ENCODE measurements at places on chromosomes 7 and 10.
A peak's percentile ranks its signal among the peaks of the same experiment; 100 is the strongest.

DNA sequence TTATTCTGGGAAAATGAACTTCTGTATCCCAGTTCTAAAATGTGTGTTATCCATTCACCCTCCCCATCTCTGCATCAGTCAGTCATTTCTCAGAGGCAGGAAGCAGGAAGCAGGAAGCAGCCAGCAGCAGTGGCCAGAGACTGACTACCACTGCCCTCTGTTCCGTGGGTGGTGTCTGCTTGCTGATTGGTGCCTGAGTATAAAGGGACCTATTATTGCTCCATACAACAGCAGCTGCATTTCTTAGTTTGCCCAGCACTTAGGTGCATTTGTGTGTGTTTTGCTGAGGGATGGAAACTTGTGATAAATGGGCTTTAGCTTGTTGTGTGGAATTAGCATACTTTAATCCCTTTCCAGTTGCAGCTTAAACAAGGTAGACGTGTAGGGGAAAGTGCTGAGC, 582.2 kb downstream of the SORCS1 start:
- no peak for DNase-seq

GRCh38 chr10:16656895-16657294, 135.2 kb upstream of the C1QL3 start:
- DNase-seq, result no peak

GRCh38 chr10:127210936-127211466, 14.6 kb upstream of the INSYN2A start:
- DNase-seq, result no peak

DNA sequence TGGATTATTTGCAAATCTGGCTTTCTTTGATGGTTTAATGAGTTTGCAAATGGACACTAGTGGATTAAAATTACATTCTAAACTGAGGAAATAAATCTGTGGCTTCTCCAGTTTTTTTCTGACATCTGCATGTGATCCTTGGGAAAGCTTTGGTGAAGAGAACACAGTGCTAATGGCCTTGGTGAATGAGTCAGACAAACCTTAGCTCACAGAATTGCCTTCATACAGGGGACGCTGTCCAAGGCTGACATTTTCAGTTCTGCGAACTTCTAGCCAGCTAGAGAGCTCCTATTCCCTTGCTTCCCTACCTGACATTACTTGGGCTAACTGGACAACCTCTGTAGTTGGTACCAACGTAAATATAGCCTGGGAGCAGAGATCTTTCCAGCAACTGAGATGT, 21.2 kb downstream of the BMPER start:
- DNase-seq, result no peak

DNA sequence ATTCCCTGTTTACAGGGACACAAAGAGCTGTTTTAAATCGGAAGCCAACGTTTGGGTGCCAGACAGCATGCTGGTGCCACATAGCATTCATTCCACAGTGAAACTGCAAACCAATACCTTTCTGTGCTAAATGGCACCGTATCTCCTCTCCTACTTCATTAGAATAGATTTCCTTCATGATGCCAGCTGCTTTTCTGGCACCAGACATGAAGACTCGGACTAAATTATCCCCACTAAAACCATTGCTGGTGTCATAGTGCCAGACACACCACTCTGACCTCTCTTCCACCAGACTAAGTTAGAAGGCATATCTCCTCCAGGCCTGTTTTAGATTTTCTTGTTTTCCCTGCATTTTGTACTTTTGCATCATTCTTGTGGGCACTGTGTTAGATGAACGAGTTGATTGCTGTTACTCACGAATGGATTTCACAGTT, 155.1 kb downstream of the ETV1 start:
- DNase-seq, result no peak

DNA sequence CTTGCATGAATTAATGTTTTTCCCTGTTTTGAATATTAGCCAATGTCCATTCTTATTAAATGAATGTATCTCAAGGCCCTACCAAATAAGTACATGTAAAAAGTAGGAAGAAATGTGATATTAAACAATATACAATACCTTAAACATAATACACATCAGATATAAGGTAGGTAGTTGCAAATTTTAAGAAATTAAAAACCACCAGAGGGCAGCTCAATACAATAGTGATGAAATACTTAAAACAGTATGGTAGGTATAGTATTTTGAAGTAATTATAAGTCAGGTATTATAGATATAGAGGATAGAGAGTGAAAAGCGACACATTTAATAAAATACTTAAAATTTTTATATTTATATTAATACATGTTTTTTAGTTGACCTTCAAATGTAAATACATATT, 43.6 kb upstream of the CDK14 start:
- no peak for DNase-seq

DNA sequence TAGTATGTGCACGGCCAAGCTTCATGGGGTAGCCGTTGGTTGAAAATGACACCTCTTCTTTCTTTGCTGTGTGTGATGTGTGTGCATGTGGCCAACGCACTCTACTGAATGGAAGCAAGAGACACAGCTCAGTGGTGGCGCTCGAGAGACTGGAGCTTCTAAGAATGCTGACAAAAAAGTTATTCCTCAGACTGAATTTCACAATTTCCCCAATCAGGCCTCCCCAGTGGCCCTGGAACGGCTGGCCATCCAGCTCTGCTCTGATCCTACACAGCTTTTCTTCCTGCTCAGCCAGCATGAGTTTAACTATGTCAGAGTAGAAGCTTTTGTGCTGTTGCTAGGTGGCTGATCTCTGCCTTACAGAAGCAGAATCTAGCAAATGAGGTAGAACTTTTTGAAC, 186.7 kb upstream of the PLXDC2 start:
- peak; percentile 4 for DNase-seq

DNA sequence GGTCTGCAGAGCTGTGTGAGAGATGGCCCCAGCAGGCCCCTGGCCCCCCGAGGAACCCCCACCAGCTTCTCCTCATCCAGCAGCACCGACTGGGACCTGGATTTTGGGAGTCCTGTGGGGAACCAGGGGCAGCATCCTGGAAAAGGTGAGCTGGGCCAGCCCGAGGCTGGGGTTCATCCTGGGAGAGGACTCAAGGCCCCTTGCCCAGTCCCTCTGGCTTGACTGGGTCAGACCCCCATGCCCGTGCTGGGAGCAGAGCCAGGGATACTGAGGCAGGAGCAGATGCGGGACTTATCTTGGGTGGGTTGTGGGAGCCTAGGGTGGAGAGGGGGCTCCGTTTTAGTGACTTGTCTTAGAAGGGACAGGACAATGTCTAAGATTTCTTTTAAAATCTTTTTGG, 47.5 kb downstream of the ZNF467 start:
- no peak for DNase-seq

GRCh38 chr7:31098642-31099360, 46.7 kb downstream of the ADCYAP1R1 start:
- no peak for DNase-seq

DNA sequence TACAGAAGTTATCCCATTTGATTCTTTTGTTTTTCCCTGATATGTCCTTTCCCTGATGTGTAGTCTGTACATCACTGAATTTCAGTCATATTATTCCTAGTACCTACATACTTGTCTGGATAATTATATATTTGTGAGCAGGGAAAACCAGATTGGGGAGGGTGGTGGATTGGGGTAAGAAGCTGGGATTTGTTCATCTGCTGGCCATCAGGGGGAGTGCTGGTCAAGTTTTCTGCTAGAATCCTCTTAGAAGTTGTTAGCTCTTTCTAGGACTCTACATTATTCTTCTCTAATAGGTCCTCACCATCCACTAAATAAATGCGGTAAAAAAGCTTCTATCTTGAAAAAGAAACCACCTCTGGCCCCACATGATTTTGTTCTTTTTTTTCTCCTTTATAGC, 232.7 kb upstream of the TAC1 start:
- DNase-seq, result peak; percentile 23

DNA sequence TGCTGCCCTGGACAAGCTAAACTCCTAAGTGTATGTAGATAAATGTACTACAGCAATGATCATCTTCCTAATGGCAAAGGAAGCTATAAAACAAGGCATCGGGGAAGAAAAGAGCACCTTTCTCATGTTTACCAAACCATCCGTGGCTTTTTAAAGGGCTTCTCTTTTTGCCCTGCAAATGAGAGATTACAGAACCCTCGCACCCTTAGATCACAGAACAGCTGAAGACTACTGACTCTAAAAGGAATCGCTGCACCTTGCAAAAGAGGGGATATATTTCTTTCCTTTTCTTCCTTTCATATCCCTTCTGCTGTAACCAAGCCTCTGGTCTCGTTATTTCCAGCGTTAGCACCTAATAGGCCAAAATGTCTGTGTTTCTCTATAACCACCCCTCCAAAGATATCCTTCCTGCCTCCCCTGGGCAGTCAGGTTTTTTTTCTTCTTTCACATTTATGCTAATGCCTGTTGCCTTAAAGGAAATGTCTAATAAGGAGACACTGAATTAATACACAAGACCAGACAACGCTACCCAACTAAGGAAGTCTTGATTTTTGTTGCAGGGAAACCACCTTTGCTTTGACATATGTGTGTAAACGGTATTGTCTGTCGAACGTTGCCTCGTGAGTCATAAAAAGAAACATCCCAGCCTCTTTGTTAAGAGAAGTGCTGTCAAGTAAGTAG, 10.5 kb downstream of the ST8SIA6 start:
- no peak for DNase-seq
